ENCODE measurements at places on chromosomes 16 and 17. TPM values are rescaled to one million over a fixed set of nuclear protein-coding genes. Genes with fewer than 3 reads are reported as not detected.

The ALDOC gene
- 11.1 TPM for total RNA-seq

The VMO1 gene
- total RNA-seq = not detected

The STH gene
- total RNA-seq = not detected

The RRAD gene
- total RNA-seq = 1.1 TPM

- no peak for DNase-seq
Measured at GRCh38 chr16:67043420-67043819, 14.5 kb downstream of the CBFB start.

- no peak for DNase-seq
Measured at GRCh38 chr16:49859125-49859811, 3.4 kb upstream of the ZNF423 start.

DNA sequence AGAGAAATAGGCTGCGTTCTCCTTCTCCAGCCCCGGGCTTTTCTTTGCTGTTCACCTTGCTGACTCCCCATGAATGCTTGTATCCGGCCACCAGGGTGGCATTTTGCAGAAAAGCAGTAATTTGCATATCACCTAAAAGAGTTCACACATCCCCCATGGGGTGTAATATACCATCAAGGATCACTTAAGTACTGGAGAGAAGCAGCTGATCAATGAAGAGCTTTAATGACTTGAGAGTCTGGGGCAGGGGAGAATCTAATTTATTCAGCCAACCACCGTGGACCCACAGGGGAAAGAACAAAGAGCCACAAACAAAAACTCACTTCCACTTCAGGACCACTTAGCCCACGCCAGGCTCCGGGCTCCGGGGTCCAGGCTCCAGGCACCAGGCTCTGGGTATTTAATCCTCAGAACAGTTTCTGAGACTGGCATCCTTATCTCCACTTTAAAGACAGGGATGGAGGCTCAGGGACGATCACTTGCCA, 33.9 kb upstream of the SEC14L1 start:
- no peak for DNase-seq

- no peak for DNase-seq
Measured at GRCh38 chr16:30120340-30121105, 2.5 kb downstream of the MAPK3 start.

DNA sequence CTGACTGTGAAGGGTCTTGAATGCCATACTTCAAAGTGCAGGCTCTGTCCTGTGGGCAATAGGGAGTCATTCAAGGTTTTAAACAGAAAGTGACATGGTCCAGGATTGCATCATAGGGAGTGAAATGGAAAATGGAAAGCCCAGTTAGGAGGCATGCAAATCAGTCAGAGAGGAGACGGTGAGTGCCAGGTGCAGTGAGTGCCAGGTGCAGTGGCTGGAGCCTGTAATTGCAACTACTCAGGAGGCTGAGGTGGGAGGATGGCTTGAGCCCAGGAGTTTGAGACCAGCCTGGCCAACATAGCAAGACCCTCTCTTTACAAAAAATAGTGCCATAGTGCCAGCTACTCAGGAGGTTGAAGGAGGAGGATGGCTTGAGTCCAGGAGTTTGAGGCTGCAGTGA, 35.2 kb upstream of the SIAH1 start:
- DNase-seq = no peak

GRCh38 chr16:81861915-81862314, 82.8 kb downstream of the PLCG2 start:
- DNase-seq = no peak

DNA sequence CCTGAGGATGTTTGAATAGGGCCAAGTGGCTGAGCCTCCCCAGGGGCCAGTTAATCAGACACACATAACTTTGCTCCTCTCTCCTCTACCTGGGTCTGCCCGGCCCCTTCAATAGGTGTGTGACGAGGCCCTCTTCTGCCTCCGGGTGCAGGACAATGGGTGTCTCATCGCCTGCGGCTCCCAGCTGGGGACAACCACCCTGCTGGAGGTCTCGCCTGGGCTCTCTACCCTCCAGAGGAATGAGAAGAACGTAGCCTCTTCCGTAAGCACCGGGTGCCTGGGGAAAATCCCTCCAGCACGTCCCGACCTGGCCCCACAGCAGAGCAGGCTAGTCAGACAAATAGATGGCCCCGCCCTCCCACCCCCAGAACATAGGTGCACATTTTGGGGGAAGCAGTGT, 16.1 kb upstream of the KIF19 start:
- DNase-seq = no peak

GRCh38 chr16:81480606-81481206, 36.1 kb downstream of the CMIP start:
- DNase-seq = no peak

DNA sequence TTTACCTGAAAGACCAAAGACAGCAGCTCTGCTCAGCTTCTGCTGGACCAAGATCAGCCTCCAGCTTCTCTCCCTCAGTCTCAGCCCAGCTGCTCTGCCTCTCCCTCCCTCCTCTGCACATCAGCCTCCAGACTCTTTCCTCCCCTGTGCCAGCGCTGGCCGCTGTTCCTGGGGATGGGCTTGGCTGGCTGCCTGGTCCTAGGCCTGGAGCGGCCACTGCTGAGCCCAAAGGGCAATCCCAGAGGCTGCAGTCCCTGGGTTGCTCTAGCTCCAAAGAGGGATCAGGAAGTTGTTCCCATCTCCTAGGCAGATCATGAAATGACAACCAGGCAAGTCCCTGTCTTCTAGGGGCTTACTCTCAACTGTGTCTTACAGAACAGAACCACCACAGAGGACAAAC, 31.3 kb downstream of the DCUN1D3 start:
- peak; percentile 46 for DNase-seq

Data from HFFc6 (cell line).